Stimulated activated CD4-positive, alpha-beta T cell treated with anti-CD3 and anti-CD28 coated beads, Interleukin-15, amount 100 ng/mL, for 24 hours (primary cell): ENCODE measurements at places on chromosomes 16 and 17.

DNA sequence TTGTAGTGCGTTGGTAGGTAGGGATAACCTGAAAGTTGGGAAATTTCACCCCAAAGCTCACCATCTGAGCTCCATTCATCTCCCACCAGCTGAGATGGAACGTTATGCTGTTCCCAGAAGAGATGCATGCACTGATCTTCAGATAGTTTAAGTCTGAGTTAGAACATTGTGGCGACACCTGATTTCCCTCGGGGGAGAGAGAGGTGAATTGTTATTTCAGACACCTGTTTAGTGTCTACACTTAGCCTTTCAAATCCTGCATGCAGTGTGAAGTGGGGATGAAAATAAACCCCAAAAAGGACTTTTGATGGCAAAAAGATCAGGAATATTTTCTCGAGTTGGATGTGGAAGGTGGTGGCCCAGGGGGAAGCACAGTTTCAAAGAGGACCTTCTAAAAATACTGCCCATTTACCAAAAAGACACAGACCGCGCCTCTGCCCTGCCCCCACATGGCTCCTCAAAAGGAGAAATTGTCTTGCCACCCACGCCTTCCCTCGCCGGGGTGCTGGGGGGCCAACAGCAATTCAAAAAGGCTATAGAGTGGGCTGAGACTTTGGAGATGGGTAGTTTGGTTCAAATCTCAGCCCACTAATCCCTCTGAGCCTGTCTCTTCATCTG lies 11.4 kb downstream of the CIITA start:
- DNase-seq, result no peak

DNA sequence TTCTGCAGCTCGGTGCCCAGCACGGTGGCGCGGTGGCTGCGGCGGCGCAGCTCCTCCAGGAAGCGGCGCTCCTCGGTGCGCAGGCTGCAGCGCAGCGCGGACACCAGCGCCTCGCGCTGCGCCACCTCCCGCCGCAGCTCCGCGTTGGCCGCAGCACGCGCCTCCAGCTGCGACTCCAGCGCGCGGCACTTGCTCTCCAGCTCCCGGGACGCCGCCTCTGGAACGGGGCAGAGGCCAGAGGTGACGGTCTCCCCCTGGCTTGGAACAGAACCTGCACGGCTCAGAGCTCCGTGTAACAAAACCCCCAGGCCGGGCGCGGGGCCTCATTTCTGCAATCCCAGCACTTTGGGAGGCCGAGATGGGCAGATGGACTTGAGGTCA lies 13.2 kb upstream of the CLUH start:
- DNase-seq, result peak; percentile 73

- peak; percentile 81 for DNase-seq
Observed at GRCh38 chr17:3964203-3965117, at the start of gene ATP2A3. ATP2A3 (minus strand) TSS chr17:3964437; CDS start chr17:3964291, 146 bp downstream.

- DNase-seq, result no peak
Observed at GRCh38 chr17:41796121-41796895, 9.8 kb upstream of the JUP start.

DNA sequence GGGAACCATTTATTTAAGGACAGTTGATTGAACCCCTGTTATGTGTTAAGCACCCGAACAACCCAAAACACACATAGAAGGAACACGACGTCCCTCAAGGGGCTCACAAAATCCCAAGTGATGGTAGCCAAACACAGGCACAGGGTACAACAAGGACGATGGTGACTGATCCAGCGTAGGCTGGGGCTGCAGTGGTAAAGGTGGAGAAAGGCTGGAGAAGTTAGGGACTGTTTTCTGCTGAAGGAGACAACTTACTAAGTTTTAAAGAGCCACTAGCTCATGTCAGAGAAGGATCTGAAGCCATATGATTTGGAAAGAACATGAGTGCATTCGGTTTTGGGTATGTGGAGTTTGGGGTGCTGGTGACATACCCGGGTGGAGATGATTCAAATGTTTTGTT lies 229.6 kb upstream of the TNRC6C start:
- no peak for DNase-seq

DNA sequence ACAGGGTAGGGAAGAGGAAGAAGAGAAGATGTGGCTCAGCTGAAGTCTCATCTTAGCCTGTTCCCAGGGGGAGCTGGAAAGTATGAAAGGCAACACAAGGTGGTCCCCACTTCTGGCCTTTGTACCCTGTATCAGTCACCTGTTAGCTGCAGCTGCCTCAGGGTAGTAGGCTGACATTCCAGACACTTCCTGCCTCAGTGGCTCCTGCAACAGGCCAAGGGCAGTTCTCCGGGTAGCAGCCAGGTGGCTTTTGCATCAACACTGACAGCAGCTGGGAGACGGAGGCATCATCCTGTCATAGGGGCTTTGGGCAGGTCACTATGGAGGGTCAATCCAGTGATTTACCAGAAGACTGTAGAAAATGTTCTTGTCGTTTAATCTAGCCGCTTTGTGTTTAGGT lies 124.0 kb downstream of the RGS9 start:
- DNase-seq, result no peak

DNA sequence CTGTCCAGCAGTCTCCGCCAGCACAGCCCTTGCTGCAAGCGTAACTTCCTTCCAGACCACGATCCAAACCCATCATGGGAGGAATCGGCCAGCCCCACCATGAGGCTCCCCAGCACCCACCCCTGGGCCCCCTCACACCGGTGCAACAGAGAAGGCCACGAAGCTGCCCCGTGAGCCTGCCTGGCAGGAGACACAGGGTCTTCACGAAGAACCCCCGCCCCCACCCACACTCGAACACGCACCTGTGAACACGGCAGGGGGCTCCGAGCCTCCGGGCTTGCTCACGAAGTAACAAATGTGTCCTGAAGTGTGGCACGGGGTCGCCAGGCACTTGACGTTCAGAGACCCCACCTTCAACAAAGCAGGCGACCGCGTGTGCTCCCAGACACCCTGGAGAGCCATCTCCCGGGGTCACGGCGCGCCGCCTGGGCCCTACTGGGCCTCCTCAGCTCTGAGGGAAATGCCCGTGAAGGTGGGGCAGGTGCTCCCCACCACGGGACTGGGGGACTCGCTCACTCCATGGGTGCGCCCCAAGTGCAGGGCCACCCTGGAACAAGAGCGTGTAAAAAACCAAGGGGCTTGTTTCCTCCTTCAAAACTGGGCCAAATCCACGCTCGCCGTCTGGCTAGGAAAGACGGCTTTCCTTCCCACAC lies 7.6 kb downstream of the HAGH start:
- DNase-seq, result no peak

DNA sequence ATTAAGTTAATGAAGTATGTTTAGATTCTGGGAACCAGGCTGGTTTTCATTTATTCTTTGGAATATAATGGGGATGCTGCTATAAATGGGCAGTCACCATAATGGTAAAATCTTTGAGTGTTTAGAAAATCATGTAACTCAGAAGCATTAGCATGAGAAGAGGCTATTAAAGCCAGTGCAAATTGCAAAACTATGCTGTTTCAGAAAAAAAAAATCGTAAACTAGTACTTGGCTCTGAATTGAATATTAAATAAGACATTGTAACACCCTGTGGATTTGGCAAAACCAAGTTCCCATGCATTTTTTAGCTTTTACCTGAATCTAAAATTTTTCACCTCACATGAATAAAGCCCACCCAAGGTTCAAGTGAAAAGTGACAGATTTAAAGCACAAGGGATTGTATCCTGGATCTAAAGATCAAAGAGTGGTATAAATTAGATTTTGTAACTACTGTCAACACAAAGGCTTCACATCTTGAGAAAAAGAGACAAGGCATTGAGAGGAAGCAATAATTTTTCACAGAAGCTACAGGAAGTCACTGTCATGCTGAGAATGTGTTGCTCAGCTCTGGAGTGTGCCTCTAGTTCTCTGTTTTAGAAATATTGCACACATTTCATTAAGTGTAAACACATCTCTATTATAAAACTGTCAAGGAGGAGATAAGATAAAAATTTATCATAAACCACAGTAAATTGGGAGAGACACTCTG lies 142.2 kb downstream of the ABCA8 start:
- DNase-seq, result no peak

DNA sequence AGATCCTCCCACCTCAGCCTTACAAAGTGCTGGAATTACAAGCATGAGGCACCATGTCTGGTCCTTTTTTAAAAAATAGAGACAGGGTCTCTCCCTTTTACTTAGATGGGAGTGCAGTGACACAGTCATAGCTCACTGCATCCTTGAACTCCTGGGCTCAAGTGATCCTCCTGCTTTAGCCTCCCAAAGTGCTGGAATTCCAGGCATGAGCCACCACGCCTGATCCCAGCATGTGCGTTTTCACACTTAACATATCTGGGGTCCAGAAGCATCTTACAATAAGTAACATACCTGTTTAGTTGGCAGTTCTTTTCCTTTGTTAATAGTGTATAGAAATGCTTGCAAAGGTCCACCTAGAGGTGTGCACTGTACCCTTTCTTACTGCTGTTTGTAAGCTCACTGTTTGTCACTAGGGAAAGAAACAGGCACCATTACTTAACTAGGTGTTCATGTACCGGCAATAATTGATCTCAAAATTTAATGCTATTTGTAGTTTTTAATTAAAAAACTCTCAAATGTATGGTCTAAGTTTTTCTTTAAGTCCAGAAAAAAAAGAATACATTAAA lies 221.7 kb downstream of the RPTOR start:
- DNase-seq, result no peak

DNA sequence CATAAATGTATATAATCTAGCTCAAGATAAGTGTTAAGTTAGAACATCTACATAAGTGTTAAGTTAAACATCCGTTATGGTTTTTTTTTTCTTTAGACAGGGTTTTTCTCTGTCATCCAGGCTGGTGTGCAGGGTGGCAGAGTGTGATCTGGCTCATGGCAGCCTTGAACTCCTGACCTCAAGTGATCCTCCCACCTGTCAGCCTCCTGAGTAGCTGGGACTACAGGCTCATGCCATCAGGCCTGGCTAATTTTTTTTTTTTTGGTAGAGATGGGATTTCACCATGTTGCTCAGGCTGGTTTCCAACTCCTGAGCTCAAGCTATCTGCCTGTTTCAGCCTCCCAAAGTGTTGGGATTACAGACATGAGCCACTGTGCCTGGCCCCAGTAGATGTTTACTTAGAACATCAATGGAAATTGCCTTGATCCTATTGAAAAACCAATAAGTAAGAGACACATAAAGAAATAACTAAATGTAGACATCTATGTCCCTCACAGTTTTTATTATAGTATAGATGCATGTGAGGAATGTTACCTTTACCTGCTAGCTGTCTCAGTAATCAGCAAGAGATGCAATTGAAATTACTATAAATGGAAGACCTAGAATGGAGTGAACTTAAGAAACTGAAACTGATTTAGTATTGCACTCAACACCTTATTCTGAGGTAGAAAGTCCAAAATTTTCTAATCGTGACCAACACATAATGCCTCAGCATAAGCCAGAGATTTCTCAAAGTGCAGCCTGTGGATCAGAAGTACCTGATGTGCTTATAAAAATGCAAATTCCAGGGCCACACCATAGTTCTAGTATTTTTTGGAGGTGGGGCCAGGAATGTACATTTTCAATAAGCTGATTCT lies 5.5 kb upstream of the FAM20A start:
- DNase-seq, result no peak

DNA sequence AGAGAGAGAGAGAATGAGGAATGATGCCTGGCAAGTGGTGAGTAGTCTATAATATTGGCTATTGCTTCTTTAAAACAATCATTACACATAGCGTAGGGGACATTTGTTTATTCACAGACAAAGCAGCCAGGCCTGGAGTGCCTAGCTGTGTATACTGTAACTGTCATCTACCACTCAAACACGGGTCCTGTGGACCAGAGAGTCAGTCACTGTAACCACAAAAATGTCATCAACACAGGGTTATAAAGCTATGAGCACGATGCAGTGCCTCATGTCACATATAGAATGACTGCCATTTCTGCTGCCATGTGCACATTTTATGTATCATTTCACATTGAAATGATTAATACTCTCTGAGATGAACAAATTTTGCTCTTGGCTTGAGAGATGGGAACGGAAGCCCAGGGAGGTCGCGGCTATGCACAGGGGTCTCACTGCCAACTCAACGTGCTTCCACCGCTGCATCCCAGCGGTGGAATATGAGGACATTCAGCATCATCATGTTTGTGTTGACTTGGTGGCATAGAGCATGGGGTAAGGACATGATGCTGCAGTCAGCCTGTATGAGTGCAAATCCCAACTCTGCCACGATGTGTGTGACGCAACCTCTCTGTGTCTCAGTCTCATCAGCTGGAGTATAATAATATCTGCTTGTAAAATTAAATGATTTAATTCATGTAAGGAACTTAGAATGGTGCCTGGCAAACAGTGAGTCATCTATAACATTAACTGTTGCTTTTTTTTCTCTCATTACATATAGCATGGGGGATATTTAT lies 3.3 kb downstream of the MT1H start:
- DNase-seq, result no peak

GRCh38 chr16:66862023-66862520 lies 17.9 kb downstream of the CA7 start:
- DNase-seq, result no peak

- no peak for DNase-seq
Observed at GRCh38 chr16:88493879-88494278, 40.8 kb downstream of the ZFPM1 start.

DNA sequence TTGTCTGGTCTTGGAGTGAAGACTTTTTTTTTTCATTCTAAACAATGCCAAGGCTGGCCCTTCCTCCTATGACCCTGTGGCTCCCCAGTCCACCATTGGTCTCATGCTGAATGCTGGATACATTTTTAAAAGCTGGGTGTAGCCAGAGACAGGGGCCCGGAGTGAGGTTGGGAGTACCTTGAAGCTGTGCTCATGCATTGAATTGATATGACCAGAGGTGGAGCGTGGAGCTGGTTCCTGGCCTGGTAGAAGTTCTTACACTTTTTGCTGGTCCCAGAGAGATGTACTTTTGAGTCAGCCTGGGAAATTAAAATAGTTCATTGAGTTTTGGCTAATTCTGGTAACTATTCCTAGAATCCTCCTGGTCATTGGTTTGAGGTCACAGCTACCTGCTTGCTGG lies 83.6 kb downstream of the CMIP start:
- DNase-seq, result no peak

DNA sequence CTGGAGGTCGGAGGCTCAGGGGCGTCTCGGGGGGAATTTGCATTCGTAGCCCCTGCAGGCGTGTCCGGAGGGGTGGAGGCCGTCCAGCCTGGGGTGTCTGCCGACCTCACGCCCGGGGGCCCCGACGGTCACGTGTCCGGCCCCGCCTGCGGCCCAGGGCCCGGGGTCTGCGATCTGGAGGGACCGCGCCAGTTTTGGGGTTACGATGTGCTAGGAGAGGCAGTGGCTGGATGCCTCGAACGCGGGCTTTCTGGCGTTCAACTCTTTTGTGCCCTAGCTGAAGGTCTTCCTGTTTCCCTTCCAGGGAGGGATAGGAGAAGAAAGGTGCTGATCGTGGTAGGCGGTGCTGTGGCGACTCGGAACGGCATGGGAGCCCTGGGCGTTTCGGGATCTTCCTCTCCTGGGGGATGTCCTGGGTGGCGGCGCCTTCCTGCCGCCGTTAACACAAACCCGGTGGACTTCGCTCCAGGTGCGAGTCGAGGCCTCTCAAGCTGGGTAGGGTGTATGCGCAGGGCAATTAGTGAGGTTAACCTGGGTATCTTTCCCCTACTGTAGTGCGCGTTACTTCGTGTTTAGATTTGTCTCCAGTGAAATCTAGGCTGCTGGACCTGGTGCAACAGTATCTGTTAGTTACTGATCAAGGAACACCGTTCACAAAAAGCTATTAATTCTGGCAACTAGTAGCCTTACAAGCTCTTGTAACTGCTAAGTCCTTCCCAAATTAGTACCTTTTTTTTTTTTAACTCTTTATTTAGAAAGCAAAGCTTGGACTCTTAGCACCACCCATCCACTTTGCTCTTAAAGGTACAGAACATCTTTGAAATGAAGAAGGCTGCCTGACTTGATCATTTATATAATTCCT lies 1.3 kb downstream of the AKAP1 start:
- peak; percentile 33 for DNase-seq
